ENCODE measurements at places on chromosomes 4 and X. TPM values are rescaled to one million over a fixed set of nuclear protein-coding genes. Genes with fewer than 3 reads are reported as not detected.

Gene SPANXN2
- polyA plus RNA-seq, result not detected

Gene CLDN34
- polyA plus RNA-seq, result not detected

Gene FGA
- polyA plus RNA-seq, result 9.4 TPM

Gene NWD2
- polyA plus RNA-seq, result 0.05 TPM

DNA sequence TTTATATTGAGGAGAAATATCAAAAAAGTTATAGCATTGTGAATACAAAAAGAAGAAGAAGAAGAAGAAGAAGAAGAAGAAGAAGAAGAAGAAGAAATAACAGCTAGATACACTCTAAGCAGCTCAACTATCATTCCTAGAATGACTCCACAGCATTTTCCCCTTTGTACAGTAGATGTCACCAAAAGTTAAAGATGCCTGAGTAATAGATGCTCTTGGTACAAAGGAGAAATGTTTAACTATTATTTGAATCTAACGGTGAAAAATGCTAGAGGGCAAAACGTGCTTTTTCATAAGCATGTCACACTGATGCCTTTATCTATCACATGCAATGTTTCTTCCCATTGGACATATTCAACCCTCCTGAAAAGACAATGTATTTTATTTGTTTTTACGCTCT, 178.4 kb upstream of the GPRIN3 start:
- no peak for DNase-seq

GRCh38 chr4:123421937-123422781, 25.6 kb downstream of the SPRY1 start:
- no peak for DNase-seq

GRCh38 chr4:68267433-68267944, 22.0 kb upstream of the TMPRSS11B start:
- no peak for DNase-seq

- DNase-seq, result no peak
These were observed 16.9 kb downstream of the OTUD5 start for GRCh38 chrX:48940404-48940955.

- no peak for DNase-seq
These were observed 443 bp downstream of the GPR143 start for GRCh38 chrX:9765072-9765736.

DNA sequence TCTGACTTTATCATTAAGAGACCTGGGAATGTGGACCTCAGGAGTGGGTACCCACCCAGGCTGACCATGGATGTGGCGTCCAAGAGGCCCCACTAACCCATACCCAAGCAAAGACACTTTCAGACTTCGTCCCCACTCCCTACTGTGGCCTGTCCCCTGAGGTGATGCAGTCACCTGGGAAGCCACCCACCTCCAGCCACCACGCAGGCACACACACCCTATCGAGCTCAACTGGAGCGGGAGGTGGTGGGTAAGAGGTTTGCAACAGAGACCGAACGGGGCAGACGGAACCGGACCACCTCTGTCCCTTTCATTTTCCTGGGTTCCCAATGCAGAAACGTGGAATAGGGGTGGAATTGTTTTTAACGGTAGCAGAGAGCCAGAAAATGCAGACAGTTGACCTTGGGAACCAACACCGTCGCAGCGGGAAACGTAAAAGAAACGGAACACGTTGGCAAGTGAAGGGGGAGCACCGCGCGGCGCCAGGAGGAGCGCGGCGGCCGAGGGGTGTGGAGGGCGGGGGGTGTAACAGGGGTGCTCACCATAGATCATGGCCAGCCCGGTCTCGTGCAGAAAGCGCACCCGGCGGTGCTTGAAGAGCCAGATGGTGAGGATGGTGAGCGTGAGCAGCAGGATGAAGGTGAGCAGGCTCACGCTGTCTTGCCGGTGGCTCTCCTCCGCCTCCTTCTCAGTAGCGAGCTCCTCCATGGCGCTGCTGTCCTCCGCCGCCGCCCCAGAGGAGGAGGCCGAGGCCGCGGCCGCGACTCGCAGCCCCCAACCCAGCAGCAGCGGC, 559 bp downstream of the SLC9A7 start:
- DNase-seq, result no peak

GRCh38 chr4:128168701-128169100, 107.6 kb downstream of the LARP1B start:
- DNase-seq, result no peak

- DNase-seq, result no peak
These were observed 103.4 kb downstream of the PDGFRA start for GRCh38 chr4:54332542-54332941.

- DNase-seq, result no peak
These were observed 68.2 kb downstream of the NYX start for GRCh38 chrX:41515376-41515775.

DNA sequence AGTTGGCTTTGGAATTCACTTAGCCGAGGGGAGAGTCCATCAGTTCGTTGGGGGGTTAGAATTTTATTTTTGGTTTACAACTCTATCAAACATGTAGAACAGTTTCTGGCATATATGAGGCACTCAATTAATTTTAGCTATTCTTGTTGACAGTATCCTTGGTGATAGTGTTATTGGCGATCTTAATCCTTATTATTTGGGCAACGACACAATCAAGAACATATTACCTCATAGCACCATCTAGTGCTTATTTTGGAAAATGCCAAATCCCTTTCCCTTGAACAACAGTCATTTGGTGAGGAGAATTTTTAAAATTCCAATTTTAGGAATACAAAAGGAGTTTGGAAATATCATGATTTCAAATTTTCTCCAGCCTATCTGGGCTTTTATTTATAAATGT, 17.9 kb upstream of the PGRMC1 start:
- DNase-seq, result no peak

DNA sequence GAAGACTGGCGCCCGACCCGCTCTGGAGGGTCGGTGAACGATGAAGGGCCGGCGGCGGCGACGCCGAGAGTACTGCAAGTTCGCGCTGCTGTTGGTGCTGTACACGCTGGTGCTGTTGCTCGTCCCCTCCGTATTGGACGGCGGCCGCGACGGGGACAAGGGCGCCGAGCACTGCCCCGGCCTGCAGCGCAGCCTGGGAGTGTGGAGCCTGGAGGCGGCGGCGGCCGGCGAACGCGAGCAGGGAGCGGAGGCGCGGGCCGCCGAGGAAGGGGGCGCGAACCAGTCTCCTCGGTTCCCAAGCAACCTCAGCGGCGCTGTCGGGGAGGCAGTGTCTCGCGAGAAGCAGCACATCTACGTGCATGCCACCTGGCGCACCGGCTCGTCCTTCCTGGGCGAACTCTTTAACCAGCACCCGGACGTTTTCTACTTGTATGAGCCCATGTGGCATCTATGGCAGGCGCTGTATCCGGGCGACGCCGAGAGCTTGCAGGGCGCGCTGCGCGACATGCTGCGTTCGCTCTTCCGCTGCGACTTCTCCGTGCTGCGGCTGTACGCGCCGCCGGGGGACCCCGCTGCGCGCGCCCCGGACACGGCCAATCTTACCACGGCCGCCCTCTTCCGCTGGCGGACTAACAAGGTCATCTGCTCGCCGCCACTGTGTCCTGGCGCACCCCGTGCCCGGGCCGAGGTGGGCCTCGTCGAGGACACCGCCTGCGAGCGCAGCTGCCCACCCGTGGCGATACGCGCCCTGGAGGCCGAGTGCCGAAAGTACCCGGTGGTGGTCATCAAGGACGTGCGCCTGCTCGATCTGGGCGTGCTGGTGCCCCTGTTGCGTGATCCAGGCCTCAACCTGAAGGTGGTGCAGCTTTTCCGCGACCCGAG, 568 bp downstream of the CHST7 start:
- no peak for DNase-seq

- no peak for DNase-seq
These were observed 307.9 kb upstream of the F9 start for GRCh38 chrX:139222511-139223200.

GRCh38 chr4:180751009-180751408, 1492.2 kb upstream of the TENM3 start:
- no peak for DNase-seq

GRCh38 chr4:61407642-61408618, 207.8 kb downstream of the ADGRL3 start:
- no peak for DNase-seq

DNA sequence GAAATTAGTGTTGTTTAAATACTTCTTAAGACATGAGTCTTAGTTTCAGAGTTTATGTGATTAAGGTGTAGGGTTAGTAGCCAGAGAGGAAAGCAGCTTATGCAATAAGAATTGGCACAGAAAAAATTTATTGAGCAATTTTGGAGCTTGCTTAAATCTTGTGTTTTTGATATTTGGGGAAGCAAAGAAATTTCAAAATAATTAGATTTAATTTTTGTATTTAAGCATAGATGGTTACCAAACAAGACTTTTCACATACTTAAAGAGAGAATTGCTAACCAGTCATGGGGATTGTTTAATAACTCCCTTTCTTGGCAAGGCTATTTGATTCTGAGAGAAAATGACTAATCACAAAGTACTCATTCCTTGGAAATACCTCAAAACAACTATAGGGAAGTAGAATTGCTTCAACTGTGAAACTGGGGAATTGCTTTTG, 202.0 kb upstream of the GRID2 start:
- no peak for DNase-seq

- DNase-seq, result peak; percentile 46
These were observed 23.6 kb upstream of the YTHDC1 start for GRCh38 chr4:68373513-68373912.

DNA sequence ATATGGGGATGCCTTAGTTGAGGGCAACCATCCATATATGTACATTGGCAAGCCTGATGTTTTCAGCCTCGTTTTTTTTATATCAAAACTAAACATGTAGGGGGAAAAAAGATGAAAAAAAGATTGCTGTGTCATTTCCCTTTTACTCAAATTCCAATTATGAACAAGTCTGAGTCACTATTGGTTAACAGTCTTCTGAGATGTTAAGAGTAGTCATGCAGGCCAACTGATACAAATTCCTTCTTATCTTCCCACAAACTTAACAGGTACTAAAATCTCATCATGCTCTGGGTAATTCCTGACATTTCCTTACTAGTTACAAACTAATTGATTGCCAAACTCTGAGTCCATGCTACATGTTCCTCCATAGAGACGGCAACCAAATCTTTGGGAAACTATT, 222.1 kb downstream of the FRMPD4 start:
- no peak for DNase-seq

GRCh38 chr4:128322986-128323385, 35.4 kb upstream of the PGRMC2 start:
- DNase-seq, result no peak

- no peak for DNase-seq
These were observed 33.7 kb downstream of the FRMD7 start for GRCh38 chrX:132094164-132094563.

- DNase-seq, result no peak
These were observed 28.4 kb upstream of the TADA2B start for GRCh38 chr4:7014815-7015214.

DNA sequence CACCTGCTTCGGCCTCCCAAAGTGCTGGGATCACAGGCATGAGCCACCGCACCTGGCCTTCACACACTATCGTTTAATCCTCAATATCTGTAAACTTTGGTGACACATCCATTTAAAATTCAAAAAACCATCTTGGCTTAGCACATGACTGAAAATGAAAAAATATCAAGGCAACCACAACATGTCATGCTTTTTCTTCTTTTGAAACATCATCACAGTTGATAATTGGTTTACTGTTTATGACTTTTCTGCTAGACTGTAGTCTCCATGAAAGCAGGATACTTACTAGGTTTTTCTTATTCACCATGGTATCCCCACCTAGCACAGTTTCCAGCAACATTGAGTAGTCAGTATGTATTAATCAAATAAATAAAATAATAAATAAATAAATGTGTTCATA, 11.0 kb downstream of the GNRHR start:
- DNase-seq, result no peak

- no peak for DNase-seq
These were observed 150.5 kb upstream of the WDR1 start for GRCh38 chr4:10267066-10267465.

GRCh38 chr4:110442309-110442708, 33.6 kb upstream of the ENPEP start:
- no peak for DNase-seq
